ENCODE measurements at places on chromosomes 16 and 17.

DNA sequence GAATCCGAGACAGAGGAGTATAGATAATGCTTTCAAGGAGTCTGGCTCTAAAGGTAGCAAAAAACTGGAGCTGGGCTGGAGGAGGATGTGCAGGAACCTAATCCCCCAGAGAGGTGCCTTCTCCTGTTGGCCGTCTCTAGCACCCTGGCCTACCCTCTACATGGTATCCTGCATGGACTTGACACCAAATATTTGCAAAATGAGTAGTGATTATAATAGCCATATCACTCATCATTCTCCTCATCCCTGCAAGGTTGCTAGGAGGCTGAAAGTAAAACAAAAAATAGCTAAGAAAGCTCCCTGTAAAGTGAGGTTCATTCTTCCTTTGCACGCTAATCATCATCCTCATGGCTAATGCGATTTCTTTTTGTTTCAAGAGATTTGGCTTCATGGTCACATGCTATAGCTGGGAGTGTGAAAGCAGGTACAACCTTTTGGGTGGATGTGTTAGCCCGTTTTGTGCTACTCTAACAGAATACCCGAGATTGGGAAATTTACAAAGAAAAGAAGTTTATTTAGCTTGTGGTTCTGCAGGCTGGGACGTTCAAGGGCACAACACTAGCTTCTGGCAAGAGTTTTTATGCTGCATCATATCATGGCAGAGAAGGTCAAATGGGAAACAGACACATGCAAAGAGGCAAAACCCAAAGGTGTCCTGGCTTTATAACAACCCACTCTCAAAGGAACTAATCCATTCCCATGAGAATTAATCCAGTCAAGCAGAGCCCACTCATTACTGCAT lies 27.1 kb upstream of the CIITA start:
- no peak for DNase-seq

- no peak for DNase-seq
Observed at GRCh38 chr17:58308985-58309917, 19.3 kb downstream of the TSPOAP1 start.

DNA sequence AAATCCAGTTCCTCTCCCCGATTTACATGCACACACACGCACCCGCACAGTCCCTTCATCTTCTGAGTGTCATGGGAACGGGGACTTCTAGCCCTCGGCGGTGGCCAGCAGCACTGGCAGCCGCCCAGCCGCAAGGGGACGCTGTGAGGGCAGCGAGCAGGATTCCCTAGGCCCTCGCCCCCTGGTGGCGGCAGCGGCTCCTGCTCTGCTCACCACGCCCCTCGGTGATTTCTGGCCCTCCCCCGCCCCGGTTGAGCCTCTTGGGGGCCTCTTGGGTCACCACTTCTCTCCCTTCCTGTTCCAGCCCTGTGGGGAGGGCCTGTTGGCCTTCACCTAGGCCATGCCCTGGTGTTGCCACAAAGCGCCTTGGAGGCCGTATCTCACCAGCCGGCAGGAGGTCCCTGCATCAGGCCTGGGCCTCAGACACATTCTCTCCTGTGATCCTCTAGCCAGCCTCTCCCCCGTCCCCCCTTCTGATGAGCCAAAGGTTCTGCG lies 75.2 kb upstream of the KSR1 start:
- peak; percentile 92 for DNase-seq

DNA sequence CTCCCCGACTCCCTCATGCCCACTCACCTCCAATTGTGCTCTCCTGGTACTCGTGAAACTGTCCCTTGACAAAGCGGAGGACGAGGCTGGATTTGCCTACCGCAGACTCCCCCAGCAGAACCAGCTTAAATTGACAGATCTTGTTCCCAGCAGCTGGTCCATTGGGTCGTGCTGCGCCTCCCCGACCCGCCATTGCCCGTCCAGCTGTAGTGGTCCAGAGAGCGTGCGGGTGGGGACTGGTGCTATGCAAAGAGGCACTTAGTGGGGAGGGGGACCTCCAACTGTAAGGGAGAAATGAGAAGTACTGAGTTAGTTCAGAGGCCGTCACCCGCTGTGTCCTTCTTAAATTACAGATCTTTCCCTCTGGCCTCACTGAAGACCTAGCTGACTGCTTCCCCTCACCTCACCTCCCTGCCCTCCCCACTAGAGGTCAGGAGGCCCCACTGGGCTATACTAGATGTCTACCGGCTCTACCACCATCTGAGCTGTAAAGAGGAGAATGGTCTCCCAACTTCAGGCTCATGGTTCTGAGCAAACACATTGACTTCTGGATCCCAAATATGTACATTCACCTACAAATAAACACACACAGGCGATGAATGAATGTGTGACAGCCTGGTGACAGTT lies 7.8 kb downstream of the HSPB9 start:
- no peak for DNase-seq

DNA sequence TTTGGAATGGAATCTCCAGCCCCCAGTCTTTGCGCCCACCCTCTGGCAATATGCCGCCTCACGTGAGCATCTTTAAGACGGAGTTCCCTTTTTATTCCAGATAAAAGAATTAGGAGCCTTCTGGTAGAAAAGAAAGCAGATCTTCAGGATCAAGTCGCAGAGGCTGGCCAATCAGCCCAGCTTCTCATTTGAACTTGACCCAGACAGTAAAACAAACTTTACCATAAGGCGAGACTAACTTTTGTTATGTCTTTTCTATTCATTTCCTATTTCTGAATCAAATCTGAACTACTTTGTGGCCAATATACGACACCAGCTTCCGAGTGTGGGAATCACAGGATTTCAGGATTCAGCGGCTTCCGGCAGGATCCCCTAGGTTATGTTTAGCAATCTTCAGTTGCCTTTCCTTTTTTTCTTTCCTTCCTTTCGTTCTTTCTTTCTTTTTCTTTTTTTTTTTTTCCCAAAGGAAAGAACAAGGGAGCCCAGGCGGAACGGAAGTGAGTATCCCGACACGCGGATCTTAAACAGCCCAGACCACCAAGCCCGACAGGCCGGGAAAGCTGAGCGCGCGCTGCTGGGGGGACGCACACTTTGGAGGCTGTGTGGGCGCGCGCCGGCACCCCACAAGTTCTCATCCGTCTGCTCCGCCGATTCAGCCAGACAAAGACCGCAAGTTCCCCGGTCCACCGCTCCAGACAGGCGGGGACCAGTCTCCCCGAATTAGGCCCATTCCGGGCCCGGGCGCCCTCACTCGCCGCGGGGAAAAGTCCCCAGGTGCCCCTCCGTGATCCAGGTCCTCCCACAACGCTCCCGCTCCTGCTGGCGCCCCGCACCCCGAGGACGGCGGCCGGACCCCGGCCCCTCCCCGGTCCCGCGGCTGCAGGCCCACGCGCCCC lies 633 bp downstream of the TBC1D16 start:
- DNase-seq, result peak; percentile 31
